ENCODE measurements at places on chromosomes 3 and 15. TPM values are rescaled to one million over a fixed set of nuclear protein-coding genes. Genes with fewer than 3 reads are reported as not detected.
A peak's percentile ranks its signal among the peaks of the same experiment; 100 is the strongest.

GRCh38 chr15:69979783-69980182 is 117.9 kb downstream of the TLE3 start:
- DNase-seq, result no peak

DNA sequence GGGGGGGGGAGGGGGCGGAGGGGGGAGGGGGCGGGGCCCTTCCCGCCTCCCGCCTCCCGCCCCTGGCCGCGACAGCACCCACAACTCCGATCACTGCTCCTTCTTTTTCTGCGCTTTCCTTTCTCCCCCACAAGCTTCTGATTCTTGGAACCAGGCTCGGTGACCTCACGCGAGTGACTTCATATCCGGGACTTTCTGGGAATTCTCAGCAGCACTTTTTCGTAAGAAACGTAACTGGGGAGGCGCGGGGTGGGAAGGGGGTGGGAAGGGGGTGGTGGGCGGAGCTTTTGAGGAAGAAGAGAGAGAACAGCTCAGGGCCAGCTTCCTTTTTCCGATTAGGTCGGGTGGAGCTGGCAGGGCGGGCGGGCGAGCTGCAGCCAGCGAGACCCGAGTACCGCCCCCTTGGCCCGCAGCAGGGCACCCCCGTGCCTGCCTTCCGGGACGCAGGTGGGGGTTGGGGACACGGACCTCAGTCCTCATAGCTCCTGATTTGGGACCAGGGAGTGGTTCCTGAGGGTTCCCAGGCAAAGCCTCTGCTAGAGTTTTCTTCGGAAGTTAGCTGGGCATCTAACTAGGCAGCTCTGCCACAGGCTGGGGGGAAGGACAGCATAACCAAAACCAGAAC is 14.6 kb downstream of the XIRP1 start:
- DNase-seq, result peak; percentile 77

GRCh38 chr3:36562945-36563344 is 182.6 kb downstream of the STAC start:
- no peak for DNase-seq

- DNase-seq, result peak; percentile 55
Measured at GRCh38 chr15:70474471-70475406, 288.6 kb downstream of the UACA start.

DNA sequence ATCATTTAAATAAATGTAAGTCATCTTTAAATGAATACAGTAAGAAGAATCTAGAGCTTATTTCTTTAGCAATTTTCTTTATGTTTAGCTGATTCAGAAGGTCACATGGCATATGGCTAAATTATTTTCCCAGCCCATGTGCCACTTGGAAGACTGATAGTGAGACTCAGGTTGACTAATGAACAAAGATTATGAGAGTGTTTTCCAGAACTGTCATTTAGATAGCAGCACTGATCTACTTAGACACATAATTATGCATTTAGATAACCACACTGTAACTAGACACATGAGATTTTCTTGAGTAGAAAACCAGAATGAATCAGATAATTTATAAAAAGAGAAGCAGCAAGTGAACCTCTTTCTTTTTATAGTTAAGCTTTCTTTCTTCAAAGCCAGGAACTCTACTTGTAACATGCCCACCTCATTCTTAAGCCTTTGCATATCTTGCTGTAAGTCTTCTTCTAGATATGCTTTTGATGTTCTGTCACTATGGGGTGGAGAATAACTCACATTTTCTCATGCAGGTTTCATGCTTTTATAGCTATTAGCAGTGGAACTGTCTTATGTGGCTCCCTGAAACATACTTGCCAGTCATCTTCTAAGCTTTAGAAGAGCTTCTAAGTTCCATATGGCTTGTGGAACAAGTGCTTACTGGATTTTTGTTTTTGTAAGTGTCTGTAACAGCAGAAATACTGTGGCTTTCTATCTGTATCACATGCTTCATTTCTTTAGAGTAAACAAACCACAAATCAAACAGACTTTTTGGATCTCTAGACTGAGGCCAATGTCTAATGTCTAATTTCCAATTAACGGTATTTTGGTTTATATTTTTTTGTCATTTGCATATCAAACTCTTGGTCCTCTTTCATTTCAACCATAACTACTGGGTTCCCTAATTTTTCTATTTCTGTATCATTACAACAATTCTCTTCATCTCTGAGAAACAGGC is 101.4 kb downstream of the LMLN start:
- DNase-seq, result no peak

GRCh38 chr3:5198986-5199731 is 11.7 kb downstream of the EDEM1 start:
- no peak for DNase-seq

- no peak for DNase-seq
Measured at GRCh38 chr3:123021996-123022510, 5.5 kb downstream of the SEMA5B start.

GRCh38 chr3:32821686-32822296 is 4.0 kb downstream of the TRIM71 start:
- no peak for DNase-seq

DNA sequence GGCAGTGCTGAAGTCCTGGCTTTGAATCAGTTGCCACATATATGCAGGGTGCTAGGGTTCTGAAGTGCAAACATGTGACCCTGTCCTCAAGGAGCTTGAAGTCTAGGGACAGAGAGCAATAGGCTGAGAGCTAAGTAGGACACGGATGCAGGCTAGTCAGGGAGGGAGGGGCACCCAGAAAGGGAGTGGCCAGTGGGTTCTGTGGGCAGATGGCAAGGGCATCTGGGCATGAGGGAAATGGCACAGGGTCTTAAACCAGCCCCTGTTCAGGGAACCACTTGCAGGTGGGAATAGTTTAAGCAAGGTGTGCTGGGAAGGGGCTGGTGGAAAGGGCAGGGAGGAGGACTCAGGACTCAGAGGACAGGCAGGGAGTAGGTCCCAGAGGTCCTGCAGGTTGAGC is 46.4 kb upstream of the EPHB1 start:
- DNase-seq, result no peak

DNA sequence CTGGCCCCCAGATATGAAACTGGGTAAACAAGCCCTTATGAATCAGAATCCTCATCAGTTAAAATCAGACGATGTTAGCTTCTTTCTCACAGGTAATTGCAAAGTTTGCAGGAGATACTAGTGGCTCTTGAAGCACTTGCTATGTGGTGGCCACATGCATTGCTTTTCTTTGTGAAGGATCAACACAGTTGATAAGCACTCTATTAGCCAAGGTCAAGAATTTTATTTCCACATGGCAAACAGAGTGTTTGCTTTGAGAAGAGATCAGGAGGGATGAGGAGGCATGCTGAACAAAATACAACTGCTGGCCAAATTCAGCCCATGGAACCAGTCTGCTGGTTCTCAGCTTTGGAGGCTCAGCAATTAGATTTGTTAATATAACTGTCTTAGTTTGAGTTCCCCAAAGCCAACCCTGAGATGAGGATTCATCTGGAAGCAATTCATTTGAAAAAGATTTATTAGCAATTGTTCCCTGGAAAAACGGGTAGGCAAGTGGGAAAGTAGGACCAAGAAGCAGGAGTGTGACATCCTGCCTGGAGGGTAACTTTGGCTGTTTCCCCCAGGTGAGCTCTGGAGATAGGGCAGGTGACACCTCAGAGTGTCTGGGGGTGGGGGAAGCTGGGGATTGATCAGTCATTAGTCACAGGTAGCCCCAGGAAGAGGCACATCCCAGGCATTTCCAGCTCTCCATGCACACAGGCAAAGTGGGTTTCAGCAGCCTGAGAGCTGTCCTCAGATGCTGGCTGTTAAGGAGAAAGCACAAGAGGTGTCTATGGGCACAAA is 180.3 kb downstream of the ABHD5 start:
- DNase-seq, result no peak

DNA sequence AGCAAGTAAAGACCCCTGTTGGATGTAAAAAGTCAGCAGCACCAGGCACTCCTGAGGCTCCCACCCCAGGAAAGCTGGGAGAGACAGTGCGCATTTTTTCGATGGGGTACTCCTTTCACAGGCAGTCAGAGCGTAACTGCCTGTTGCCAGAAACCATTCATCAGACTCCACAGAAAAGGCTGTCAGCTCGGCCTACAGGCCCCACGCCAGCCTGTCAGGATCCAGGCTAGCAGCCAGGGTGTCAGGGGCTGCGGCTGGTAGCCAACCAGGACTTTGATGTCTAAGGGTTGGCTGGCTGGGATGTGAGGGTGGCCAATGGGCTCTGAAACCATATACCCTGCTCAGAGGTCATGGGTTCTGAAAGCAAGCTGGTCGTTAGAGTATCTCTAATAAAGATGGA is 164.5 kb downstream of the WNT5A start:
- no peak for DNase-seq

- no peak for DNase-seq
Measured at GRCh38 chr3:148763986-148764935, 63.4 kb upstream of the CPB1 start.

DNA sequence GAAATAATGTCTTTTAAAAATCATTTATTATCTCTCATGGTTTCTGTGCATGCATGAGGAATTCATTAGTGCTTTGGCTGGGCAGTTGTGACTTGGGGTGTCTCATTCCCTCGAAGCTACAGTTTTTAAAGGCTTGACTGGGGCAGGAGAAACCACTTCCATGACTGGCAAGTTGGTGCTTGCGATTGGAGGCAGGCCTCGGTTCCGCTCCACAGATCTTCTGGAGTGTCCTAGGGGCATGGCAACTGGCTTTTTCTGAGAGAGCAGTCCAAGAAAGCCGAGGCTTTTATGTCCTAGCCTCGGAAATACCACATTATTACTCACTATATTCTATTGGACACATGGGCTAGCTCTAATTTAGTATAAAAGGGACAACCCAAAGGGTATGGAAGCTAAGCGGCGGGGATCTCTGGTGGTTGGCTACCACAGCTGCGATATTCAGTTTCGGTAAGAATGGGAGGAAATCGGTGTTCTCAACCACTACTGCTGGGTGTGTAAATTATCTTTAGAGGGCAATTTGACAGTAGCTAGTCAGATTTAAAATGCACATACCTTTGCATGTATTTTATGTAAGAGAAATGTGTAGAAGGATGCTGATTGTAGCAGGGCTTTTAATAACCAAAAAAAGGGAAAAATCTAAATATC is 48.8 kb upstream of the TOP2B start:
- DNase-seq, result no peak

- no peak for DNase-seq
Measured at GRCh38 chr15:85011160-85011571, 29.5 kb downstream of the PDE8A start.

DNA sequence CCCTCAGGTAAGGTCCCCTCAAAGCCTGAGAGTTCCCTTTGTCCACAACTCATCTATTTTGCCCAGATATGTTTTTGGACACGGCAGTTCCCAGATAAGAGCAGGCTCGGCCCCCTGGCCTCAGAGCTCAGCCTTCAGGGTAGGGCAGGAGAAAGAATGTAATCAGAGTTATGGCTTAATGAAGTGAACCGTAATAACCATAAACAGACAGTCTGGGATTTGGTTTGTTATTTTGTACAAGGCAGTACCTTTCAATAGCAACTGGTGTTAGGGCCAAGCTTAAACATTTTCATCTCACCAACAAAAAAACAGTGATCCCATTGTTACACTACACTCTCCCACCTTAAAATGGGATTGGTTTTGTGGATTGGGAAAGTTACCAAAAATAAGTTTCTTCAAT is 12.2 kb upstream of the ALDH1A3 start:
- DNase-seq, result no peak

- no peak for DNase-seq
Measured at GRCh38 chr3:65617209-65617608, 421.5 kb downstream of the MAGI1 start.

DNA sequence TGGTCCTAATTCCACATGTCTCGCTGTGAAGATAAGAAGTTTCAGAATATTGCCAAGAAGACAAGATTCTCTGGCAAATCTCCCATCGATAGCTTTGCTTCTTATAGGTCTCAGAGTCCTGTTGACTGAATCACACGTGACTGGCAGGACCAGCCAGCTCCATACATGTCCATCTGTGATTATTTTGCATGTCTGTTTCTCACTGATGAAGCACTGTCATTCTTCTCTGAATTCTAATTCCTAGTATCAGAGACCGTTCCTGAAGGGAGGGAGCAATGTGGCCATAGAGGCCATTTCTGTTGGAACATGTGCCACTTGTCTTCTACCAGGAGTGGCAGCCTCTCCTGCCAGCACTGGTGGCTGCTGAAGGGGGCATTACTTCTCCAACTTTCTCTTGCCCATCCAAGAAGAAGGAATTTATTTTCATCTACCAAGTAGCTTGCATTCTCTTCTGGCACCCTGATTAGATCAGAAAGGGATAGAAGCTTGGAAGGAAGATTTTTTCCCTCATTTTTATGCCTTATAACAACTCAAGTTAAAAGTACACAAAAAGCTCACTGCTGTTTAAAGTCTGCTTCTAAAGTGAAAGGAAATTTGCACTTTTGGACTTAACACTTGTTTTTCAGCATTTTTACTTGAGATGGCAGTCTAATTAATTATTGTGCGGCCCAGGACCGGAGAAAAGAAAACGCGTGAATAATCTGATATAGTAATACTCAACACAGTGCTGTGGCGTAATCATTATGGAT is 115.8 kb downstream of the IQCH start:
- DNase-seq, result no peak

TTBK2 gene
- 28.8 TPM for total RNA-seq

ACTRT3 gene
- total RNA-seq, result 2.5 TPM

YEATS2 gene
- total RNA-seq, result 36.1 TPM

ZNF662 gene
- total RNA-seq, result 3.3 TPM

RCN2 gene
- total RNA-seq, result 26.0 TPM

GALK2 gene
- 35.5 TPM for total RNA-seq

EHHADH gene
- 11.0 TPM for total RNA-seq

All from omental fat pad (tissue), 4 donors.